ENCODE measurements at places on chromosomes 11 and 22.

- no peak for DNase-seq
Observed at GRCh38 chr22:47474895-47475294, 712.4 kb downstream of the TBC1D22A start.

GRCh38 chr11:1041471-1041870 lies 5.0 kb upstream of the MUC6 start:
- no peak for DNase-seq

DNA sequence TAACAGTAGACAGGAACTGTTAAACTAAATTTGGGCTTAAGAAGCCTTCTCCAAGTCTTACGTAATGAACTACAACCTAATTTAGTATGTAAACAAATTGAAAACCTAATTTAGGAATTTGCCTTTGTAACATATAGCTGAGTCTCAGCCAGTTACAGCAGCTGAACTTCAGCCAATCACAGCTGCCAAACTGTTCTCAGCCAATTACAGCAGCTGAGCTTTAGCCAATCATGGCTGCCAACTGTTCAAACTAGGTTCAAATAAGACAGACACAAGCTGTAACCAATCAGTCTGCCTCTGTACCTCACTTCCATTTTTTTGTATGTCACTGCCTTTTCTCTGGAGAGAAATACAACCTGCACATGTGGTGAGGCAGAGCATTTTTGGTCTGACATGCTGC lies 95.0 kb upstream of the CD44 start:
- no peak for DNase-seq

DNA sequence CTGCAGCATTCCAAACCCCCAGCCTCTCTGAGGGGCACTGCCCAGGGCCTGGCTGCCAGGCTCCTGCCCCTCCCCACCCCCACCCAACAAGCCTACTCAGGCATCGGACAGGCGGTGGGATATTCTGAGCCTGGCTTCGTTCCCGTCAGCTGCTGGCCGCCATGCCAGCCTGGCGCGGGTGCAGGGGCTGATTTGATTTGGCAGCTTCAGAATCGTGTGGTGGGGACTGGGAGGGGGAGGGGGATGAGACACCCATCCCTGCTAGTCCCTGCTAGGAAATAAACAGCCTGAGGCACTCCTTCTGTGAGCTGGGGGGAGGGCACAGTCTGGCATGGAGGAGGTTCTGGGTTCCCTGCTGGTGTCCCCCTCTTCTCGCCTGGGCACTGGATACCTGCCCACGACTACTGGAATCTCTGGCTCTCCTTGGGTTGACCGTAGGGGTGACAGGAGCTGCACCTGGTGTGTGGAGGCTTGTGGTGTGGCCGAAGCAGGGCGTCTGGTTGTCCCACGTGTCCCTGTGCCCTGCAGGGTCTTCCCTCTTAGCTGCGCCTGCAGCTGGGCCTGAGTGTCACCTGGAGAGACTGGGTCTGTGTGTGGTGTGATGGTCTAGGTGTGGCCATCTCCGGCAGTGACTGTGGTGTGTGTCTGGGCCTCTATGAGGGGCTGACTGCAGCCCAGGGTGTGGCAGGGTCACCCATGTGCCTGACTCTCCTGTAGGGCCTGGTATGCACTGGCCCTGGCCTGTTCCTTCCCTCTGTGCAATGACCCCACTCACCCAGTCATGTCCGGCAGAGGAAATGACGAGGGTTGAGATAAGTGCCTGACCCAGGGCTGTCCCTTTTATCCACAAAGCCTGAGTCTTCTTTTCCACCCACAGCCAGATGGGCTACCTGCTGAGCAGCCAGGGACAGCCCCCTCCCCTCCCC lies 42.2 kb downstream of the PDE2A start:
- DNase-seq: no peak

GRCh38 chr11:105226091-105226490 lies 86.5 kb upstream of the CARD18 start:
- no peak for DNase-seq

DNA sequence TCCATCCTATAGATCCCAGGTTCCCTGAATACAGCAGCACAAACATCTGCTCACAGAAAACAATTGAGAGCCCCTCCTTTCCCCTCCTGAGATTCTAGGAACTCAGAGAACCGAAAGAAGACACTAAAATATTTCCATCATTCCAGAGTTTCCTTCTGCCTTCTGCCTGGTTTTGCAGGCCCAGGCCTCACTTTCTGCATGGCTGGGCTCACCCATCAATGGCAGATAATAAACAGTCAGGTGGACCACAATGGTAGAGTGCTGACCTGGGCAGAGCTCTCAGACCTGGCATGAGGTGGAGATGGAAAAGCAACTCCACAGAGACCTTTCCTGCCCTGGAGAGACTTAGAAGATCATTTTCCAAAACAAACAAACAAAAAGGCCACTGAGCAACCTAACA lies 389.1 kb downstream of the NXPE2 start:
- DNase-seq: no peak

DNA sequence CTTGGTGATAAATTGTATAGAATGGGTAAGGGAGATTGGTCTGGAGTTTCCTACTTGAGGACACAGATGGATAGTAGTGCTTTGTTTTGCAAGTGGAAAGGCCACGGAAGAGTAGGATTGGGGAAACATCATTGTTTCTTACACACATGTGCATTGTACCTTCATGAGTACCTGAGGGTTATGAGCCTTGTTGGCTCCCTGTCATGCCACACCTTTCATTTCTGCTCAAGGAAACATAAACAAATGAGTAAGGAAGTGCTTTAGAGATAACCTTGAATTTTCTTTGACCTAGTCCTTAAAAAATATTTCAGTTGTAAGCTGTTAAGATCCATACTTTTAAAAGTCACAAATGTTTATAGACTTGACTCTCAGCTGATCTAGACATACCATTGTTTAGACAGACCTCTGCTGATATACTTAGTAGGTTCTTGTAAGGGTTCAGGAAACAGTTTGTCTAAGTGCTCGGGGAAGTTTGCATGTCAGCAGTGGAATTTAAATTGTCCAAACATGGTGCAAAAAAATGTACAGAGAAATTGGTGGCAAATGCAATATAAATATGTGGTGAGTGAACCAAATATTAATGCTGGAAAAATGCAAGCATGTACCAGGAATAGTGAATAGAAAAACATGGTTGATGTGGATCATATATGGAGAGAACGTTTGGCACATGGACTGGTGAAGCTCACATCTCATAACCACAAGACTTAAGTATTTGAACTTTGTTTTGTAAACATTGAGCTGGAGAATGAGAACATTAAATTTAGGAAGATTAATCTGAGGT lies 40.9 kb downstream of the GAS2 start:
- no peak for DNase-seq

DNA sequence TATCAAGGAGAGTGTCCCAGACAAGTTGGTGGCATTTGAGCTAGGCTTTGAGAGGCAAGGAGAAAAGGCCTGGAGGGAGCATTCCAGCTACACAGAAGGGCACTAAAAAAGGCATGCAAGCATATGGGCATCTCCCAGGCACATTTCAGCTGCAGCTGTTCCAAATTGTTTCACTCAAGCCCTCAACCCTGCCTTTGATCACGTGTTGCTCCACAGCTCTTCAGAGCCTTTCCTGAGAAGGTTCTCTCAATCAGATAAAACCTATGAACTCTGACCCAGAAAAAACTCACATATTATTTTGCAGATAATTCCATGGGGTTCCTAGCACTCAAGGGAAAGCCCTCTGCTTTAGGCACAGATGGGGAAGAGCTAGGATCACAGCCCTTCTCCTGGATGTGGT lies 24.4 kb upstream of the HSPA8 start:
- no peak for DNase-seq

- DNase-seq: no peak
Observed at GRCh38 chr11:45391168-45391850, 105.2 kb upstream of the SYT13 start.

DNA sequence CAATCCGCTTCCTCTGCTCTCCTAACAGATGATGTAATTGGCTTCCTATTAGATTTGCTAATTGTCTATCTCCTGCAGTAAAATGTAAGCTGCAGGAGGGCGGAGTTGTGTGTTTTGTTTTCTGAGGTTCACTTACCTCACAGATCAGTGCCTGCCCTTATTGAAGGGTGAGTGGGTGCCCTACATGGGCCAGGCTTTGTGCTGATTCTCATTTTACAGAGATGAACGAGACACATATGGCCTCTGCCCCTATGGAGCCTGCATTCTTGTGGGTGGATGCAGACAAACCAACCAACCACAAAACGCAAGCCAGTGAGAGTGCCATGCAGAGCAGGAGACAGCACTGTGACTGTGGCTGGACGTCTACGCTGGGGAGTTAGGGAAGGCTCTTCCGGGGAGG lies 9.9 kb downstream of the TESMIN start:
- no peak for DNase-seq

DNA sequence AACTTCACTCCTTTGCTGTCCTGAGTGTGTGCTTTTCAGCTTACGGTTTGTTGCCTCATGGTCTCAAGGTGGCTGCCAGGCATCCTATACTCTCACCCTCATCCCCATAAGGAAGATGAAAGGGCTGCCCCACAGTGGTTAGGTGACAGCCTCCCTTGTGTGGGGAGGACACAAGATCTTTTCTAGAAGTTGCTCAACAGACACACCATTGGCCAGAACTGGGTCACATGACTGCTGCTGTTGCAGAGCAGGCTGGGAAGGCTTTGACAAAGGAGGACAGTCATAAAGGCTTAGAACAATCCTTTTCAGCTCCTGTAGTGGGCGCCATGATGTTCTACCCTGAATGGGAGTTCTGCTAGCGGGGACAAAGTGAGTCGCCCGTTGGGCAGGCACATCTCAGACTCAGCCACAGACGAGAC lies 69.7 kb upstream of the RASD2 start:
- no peak for DNase-seq

DNA sequence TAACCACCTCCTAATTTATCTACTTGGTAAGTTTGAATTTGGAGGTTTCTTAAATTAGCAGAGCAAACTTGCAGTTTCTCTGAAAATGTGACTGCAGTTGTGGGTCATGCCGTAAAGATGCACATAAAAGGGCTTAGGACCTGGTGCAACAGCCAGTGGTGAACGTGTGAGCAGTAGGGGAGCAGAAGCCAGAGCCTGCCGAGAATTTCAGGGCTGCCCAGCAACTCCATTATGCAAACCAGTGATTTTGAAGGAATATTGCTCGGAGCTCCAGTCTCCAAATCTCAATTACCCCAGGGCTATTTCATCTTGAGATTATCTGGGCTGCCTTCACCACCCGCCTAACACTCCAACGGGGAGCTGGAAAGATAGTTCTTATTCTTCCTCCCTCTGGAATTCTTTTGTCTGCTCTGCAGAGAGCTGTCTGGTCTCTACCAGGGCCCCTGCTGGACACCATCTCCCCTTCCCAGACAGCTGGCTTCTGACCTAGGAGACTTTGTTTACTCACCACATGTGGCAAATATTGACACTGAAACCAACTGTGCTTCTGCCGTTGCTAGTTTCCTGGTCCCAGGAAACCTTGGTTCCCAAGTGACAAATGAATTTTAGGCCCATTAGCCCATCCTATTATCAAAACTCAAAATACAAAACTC lies 93.9 kb downstream of the DSCAML1 start:
- no peak for DNase-seq

DNA sequence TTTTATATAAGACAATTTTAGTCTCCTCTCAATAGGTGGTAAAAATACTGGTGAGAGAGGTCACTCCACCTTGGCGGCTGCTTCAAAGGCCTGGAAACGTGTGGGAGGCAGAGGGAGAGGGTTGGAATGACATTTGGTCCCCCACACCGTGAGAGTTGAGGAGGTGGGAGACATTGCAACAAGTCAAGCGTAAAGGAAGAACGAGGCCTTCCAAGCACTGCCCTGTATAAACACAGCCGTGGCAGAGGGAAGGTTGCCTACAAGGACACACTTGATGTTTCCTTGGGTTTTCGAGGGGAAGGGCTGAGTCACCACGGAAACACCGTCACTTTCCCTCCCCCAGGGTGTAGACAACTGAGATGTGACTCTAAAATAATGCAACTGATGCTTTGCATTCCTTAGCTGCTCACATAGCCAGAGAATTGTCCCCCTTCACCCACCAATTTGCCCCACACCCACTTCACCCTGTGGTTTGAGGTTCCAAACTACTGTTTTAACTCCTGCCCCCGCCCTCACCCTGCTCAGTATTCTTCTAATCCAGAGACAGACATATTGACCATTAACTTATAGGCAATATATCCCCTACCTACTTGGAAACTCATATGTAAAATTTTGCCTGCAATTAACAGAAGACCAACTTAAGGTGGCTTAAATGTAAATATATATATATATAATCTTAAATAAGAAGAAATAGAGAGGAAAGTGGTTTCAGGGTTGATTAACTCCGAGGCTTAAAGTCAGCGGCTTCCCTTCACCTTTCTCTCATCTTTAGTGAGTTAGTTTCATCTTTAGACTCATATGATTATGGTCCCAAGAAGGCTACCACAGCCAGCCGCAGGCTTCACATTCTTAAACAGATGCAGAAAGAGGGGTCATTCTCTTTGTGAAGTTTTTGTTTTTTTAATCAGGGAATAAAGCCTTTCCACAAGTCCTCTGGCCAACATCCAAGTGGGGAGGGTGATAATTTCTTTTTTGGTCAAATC lies 54.1 kb upstream of the BDNF start:
- DNase-seq: no peak

DNA sequence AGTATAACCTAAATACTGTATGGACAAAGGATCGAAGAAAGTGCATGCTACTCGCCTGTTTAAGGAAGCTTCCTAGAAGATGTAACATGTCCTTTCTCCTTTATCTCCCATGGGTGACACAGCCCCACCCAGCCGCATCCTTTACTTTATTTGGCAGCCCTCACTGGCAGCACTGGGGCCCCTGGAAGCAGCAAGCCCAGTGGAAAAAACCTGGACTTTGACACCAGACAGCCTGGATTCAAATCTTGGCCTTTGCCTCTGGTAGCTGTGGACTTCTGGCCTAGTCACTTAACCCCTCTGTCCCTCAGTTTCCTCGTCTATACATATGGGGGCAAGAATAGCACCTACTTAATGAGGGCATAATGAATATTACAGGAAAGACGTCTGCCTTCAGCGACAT lies 67.1 kb downstream of the MYEOV start:
- DNase-seq: no peak

- no peak for DNase-seq
Observed at GRCh38 chr11:48051217-48051830, 71.0 kb downstream of the PTPRJ start.

DNA sequence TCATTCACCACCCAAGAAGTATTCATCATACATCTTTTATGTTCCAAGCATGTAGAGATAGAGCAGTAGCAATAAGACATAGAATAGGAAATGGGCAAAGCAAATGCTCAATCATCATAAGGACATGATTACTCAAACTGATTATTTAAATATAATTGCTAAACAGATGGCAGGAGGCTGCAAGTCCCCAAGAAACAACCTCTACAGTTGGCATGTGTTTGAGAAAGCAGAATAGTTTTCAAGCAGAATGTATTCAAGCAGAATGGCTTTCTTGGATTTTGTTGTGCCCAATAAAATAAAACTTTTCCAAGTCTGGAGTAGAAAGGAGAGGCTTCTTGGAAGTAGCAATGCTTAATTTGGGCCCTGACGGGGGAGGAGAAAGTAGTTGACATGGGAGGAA lies 86.5 kb upstream of the SYN3 start:
- no peak for DNase-seq

- DNase-seq: no peak
Observed at GRCh38 chr11:114348200-114349191, 51.8 kb downstream of the C11orf71 start.

DNA sequence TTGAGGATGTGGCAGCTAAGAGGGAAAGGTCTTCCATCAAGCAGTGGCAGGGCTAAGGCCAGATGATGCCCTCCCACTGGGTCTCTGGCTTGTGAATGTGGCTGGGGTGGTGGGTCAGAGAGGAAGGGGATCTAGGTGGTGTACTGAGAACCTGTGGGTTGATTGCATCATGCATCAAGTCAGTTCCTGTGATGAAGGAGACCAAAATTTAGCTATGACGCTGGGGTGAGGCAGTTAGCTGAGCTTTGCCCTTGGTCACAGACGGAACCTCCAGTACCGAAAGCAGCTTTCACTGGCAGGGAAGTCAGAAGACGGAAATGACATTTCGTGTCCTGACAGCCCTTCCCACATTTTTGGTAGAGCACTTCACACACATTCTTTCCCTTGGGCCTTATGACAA lies 20.7 kb downstream of the ATG16L2 start:
- DNase-seq: no peak
